Urothelium cell line (cell line): ENCODE measurements at places on chromosomes 6 and 20.

DNA sequence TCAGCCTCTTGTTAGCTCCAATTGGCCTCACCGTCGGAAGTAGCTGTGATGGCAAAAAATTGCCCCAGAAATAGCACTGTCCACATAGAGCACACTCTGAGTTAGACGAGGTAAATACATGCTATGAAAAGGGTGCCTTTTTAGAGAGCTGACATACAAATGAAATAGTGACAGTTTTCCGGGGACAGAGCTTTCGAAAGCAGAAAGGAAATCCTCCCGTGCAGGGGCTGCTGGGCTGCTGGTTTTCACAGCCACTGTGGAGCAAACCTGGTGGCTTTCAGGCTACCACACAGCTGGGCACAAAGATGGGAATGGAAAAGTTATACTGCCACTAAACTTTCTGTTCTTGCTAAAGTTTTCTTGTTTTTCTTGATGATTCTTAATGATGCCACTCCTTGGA is 8.3 kb downstream of the SLPI start:
- DNase-seq: no peak

DNA sequence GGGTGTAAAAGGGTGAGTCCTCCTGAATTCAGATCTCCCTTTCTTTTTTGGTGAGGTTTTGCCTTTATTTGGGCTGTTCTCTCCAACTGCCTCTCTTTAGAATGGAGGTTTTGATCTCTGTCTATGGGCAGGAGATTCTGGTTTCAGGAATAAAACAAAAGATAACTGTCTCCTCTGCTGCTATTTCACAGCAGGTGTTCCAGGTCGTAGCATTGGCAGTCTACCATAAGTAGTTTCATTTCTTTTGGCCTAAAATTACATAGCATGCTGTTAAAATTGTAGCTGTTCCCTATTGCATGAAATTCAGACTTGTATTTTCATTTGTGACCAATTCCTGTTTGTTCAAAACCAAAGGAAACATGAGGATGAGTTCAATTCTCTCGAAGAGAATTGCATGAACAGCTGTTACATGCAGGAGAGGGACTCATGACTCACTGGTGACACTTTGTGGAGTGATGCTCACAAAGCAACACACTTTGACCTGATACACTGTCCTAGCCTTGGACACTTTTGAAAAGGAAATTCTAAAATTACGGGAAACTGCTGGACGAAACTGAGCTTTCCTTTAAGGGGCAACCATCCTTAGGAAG is 76.8 kb upstream of the SIRPG start:
- no peak for DNase-seq

DNA sequence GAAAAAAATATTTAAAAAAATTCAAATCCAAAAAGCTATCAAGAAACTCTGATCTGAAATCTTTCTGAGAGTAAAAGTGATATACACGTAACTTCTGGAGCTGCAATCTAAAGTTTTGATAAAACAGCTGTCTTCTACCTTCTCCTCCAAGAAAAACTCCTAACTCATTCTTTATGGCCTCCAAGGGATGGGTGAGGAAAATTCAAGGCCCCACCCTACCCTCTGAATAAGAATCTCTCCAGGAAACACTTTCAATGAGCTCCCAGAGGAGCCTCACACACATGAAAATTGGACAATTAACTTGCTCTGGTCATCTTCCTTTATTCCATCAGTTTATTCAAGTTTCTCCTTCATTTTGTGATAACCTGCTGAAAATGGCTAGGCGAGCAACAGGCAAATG is 93.4 kb downstream of the FNDC1 start:
- DNase-seq: no peak

GRCh38 chr6:21771626-21772320 is 178.2 kb downstream of the SOX4 start:
- no peak for DNase-seq

- no peak for DNase-seq
Observed at GRCh38 chr20:63672666-63673065, 14.6 kb downstream of the RTEL1 start.

- peak; percentile 33 for DNase-seq
Observed at GRCh38 chr6:169852504-169853195, 101.2 kb downstream of the ERMARD start.

DNA sequence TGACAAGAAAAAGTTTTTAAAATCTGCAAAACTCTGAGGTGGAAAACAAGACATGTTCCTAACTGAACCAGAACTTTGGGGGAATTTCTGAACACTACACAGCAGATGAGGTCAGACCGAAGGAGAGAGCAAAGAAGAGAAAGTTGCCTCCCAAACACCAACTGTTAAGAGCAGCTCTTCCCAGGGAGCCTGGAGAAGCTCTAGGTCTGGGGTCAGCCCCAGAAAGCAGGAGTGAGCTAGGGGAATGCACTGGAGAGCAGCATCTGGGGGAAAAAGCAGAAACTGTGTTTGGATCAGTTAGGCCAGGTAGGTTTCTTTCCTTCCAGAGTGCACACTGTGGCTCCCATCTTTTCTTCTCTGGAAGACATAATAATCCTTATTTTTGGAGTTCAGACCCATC is 41.3 kb downstream of the FKBP5 start:
- DNase-seq: no peak

GRCh38 chr20:8150591-8150990 is 18.5 kb downstream of the PLCB1 start:
- no peak for DNase-seq

DNA sequence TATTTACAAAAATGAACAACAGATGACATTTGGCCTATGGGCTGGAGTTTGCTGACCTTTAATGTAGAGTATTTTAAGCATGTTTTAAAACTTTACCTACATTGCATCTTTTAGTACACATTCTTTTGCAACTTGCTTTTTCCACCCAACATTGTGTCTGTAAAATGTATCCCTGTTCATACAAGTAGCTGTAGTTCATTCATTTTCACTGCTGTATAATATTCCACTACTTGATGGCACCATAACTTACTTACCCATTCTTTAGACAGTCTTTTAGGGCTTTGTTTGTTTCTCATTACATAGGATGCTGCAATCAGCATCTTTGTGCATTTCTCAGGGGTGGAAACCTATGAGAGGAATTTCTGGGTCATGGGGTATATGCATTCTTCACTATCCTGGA is 115.1 kb downstream of the EYA2 start:
- no peak for DNase-seq

DNA sequence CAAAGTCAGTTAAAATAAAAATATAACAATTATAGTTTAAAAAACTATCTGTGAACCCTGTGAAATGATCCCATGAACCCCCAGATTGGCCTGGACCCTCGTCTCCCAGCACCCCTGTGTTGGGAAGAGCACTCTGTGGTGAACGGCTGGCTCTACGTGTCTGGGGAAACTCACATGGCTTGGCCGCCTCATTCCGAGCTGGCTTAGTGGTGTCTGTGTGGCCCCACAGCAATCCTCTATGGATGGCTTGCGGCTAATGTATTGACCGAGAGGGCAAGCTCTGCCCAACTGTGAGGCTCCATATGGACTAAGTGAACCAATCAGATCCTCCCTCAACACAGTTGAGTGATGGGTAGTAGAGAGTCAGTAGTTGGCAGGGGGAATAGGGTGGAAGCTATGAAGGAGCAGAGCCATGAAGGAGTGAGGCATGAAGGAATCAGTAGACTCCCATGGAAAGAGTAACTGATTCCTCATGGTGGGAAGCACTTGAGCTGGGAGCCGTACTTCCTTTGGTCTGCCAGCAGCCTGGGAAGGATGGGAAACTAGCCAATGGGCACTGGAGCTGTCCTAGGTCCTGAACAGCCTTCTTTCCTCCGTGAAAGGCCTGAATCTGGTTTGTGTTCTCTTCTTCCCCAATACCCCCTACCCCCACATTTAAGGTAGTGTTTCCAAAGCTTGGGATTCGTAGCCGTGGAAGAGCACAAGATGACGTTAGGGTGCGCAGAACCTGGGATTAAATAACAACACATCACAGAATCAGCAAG is 21.6 kb upstream of the ZNF831 start:
- DNase-seq: peak; percentile 69

DNA sequence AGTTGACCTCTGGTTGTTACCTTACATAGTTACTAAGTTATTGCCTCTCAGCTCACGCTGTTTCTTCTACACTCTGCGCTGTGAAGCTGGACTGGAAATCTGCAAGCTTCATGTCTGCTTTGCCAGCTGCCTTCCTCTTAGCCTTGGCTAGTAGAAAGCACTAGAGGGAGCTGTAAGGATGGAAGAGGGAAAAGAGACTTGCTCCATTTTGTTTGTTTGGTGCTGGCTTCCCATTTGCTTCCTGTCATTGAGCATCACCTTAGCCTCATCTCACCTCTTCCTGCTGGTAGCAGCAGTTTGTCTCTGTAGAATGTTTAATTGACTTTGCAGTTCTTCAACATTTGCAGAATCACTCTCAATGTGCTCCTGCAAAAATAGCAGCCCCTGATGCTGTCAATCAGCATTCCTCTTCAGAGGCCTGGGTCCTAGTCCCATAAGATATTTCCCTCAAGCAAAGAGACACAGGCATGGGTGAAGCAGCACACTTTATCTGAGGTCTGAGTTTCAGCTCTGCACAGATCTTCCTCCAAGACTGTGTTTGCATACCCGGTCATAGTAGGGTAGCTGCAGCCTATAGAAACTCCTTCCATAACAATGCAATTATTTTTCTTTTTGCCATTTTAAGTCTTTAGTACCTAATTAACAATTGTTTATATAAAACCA is 302.2 kb upstream of the EPHA7 start:
- peak; percentile 10 for DNase-seq

DNA sequence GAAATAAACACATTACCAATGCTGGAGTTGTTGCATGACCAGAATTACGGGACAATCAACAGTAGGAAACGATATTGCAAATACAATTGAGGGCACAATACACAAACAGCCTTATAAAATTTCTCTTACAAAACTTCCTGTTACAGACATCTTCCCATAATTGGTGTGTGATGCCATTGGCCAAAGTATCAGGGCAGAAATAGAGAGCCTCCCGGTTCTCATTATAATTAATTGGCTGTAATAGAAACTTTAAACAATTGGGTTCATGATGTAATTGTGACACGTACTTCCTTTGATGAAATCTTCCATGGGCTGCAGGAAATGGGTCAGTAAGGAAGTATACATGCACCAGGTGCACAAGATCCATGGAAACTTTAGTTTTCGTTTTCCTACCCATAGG is 40.3 kb upstream of the RALGAPA2 start:
- no peak for DNase-seq

GRCh38 chr6:24901698-24902328 is 33.9 kb downstream of the RIPOR2 start:
- DNase-seq: no peak

GRCh38 chr20:56900252-56900651 is 271.1 kb downstream of the TFAP2C start:
- no peak for DNase-seq

DNA sequence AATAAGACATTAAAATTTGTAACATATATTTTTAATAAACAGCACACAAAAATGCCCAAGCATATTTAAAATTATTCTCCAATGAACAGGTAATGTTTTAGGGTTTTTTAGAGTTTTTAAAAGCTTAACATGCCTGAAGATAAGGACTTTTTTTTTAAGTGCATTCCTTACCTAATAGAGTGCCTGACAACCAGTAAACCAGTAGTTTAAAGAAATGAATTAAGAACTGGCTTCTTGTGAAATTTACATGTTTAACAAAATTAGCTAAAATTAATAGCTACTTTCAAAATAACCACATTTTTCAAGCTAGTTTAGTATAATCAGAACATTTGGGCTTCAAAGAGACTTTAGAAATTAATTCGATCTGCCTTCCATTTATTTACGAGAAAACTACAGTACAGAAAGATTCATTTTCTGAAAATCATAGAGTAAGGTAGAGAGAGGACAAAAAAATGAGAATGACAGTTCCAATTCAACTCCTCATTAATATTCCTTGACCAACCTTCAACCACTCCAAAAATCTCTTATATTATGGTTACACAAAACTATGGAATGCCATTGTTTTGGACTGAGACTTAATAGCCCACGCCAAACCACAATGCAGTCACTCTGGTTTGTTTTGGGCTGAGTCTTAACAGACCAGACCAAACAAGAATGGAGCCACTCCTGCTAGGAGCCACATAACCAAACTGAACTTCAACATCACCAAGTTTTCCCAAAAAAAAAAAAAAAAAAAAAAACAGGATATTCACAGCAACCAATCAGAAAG is 5.7 kb upstream of the PLN start:
- peak; percentile 22 for DNase-seq

GRCh38 chr6:33935439-33936080 is 131.8 kb upstream of the MLN start:
- DNase-seq: no peak

DNA sequence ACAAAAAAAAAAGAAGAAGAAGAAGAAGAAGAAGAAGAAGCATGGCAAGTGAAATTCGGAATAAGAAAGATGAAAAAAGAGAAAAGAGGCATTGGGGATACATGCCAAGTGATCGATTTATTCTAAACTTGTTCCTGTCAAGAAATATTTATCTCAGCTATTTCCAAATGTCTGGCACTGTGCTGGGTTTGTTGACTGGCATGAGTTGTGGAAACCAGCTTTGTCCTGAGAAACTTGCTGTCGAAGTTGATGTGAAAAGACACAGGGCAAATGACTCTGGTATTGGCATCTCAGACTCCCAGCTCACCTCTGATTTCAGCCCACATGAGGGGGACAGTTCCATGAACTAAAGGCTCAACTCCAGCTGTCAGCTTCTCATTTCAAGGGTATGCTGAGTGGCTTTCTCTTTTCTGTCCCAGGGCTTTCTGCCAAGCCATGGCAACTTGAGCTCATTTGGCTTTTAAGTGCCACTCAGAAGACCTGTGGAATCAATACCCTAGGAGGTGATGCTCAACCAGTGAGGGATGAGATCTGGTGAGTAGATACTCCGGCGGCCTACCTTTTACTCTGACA is 253.3 kb upstream of the JAG1 start:
- no peak for DNase-seq

DNA sequence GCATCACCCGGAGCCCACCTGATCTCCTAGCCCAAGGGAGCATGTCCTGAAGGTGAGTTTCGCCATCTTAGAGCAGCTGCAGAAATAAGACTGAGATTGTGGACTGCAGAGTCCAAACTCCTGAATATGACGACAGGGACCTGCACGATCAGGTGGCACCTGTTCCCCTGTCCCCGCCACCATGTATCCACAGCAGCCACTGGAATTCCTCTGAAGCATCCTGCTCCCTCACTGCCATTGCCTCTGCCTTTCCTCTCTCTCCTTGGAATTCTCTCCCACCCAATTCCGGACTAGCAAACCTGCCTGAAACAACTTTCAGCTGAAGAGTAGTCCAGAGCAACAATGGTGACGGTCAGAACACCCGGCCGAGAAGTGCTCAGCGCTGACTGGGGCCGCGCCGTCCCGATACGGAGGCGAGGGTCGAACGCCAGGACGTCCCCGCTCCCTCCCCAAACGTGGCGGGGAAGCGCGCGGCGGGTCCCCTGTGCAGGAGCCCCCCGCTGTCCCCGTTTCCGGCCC is 694 bp upstream of the FAM120B start:
- no peak for DNase-seq
